ENCODE measurements at places on chromosomes 11 and 22. TPM values are rescaled to one million over a fixed set of nuclear protein-coding genes. Genes with fewer than 3 reads are reported as not detected.
A peak's percentile ranks its signal among the peaks of the same experiment; 100 is the strongest.

Gene LSP1
- total RNA-seq, result 32.7 TPM

Gene CALCA
- not detected for total RNA-seq

Gene SCGB2A2
- not detected for total RNA-seq

Gene OR2D2
- not detected for total RNA-seq

DNA sequence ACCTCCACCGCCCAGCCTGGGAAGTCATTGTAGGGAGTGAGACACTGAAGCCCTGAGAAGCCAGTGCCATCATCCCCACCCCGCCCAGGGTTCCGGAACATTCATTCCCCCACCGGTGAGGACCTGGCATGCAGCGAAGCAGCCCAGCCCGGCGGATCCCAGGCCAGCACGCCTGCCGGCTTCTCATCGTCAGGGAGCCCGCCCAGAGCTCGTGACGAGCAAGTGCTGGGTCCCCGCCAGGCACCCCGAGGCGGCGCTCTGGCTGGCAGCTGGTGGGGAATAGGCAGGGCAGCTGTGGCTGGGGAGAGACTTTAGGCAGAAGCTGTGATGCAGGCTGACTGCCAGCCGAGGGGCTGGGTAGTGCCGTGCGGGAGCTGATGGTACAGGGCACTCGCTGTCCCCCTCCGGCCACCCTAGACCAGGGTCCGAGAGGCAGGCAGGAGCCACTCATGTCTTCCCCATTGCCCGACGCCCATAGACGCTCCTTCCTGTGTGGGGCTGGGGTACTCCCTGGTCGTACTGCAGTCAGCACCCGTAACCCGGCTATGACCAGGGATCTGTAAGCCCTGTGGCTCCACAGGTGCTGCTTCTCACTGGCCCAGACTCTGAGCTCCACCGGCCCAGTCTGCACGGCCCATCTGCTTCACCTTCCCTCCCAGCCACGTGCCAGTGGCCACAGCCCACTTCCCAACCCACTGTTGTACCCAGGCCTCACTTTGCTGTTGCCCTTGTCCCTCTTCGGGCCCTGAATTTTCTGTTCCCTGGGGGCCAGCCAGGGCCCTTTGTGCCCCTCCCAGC is 24.5 kb upstream of the CABP7 start:
- no peak for DNase-seq
- peaks cover 14% of the 10 kb centered on the region for H3K36me3 ChIP-seq
- H3K27ac ChIP-seq, result no peak overlapping the region
- H3K4me3 ChIP-seq, result no peak overlapping the region
- peaks cover 15% of the 10 kb centered on the region for H3K4me1 ChIP-seq
- H3K27me3 ChIP-seq, result no peaks in the 10 kb centered on the region

- H3K4me3 ChIP-seq, result peak within 1 kb of the TSS; percentile 95
- H3K27ac ChIP-seq, result peak within 1 kb of the TSS; percentile 78
- peaks cover 18% of the 10 kb centered on the region for H3K4me1 ChIP-seq
- DNase-seq, result peak; percentile 87
- no peaks in the 10 kb centered on the region for H3K27me3 ChIP-seq
These were observed at the start of gene PTPMT1 for GRCh38 chr11:47565340-47566148. Gene PTPMT1, plus strand, starts transcription at chr11:47565599. Its CDS starts 24 bp downstream, at chr11:47565623.

GRCh38 chr11:132158091-132158490 is 787.7 kb downstream of the NTM start:
- no peak for DNase-seq
- H3K4me3 ChIP-seq, result no peak overlapping the region
- H3K4me1 ChIP-seq, result no peaks in the 10 kb centered on the region
- no peaks in the 10 kb centered on the region for H3K27me3 ChIP-seq
- H3K36me3 ChIP-seq, result no peaks in the 10 kb centered on the region
- H3K27ac ChIP-seq, result no peak overlapping the region

- H3K27me3 ChIP-seq, result no peaks in the 10 kb centered on the region
- no peak for DNase-seq
- H3K36me3 ChIP-seq, result no peaks in the 10 kb centered on the region
These were observed 30.5 kb upstream of the PHOX2A start for GRCh38 chr11:72274435-72274834.

- peak; percentile 21 for DNase-seq
- no peak overlapping the region for H3K4me3 ChIP-seq
- no peak overlapping the region for H3K27ac ChIP-seq
- H3K4me1 ChIP-seq, result no peaks in the 10 kb centered on the region
- H3K36me3 ChIP-seq, result no peaks in the 10 kb centered on the region
- H3K27me3 ChIP-seq, result no peaks in the 10 kb centered on the region
These were observed 20.2 kb downstream of the NPTXR start for GRCh38 chr22:38823637-38824036.

DNA sequence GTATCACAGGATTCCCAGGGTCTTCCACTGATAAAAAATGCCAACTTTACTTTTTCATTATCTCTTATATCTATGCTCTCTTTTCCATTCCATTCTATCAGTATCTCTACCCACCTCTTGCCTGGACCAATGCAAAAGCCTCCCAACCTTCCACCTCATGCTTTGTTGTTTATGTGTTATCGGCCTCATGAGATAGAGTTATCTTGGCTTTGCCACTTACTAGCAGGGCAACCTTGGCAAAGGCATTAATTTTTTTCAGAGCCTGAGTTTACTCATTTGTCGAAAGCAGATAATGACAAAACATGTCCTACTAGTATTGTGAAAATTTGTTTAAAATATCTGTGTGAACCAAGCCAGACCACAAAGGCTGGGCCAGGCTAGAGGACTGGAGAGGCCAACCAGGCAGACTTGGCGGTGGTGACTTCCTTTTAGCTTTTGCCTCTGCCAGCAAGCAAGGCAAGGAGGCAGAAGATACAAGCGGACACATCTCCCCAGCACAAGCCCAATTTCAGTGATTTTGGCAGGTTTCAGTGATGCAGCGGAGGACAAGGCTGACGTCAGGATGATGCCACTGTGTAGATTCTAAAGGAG is 106.9 kb downstream of the ADAMTS15 start:
- no peaks in the 10 kb centered on the region for H3K4me1 ChIP-seq
- no peak for DNase-seq
- H3K4me3 ChIP-seq, result no peak overlapping the region
- H3K36me3 ChIP-seq, result no peaks in the 10 kb centered on the region

GRCh38 chr11:118715245-118715831 is 35.9 kb upstream of the TREH start:
- no peak for DNase-seq
- H3K27me3 ChIP-seq, result no peaks in the 10 kb centered on the region
- H3K4me3 ChIP-seq, result no peak overlapping the region
- H3K36me3 ChIP-seq, result no peaks in the 10 kb centered on the region
- H3K4me1 ChIP-seq, result no peaks in the 10 kb centered on the region

DNA sequence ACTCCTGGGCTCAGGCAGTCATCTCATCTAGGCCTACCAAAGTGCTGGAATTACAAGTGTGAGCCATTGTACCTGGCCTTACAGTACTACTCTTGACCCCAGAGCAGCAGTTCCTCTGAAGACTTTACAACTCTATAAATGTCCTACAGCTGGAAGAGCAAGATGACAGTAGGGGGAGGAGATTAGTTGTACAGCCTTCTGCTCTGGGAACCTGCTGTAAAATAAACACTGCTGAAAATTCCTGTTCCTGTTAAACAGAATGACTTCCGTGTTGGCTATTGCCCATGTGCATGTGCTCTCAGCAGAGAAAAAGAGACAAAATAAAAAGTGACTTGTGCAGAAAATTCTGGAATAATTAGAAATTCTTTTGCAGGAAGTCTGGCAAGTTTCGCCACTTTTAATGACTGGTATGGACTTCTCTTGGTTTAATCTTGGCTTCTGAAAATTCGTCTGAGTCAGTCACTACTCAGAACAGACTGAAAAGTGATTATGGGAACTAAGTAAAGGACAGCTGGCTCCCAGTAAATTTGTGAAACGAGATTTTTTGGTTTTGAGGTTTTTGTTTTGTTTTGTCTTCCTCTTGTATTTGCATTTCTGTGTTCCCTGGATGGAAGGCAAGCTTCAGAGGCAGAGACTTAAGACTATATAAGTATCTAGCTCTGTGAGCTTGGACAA is 955.7 kb downstream of the DLG2 start:
- H3K27ac ChIP-seq, result no peak overlapping the region
- DNase-seq, result no peak
- H3K4me3 ChIP-seq, result no peak overlapping the region
- no peaks in the 10 kb centered on the region for H3K27me3 ChIP-seq
- H3K36me3 ChIP-seq, result no peaks in the 10 kb centered on the region

DNA sequence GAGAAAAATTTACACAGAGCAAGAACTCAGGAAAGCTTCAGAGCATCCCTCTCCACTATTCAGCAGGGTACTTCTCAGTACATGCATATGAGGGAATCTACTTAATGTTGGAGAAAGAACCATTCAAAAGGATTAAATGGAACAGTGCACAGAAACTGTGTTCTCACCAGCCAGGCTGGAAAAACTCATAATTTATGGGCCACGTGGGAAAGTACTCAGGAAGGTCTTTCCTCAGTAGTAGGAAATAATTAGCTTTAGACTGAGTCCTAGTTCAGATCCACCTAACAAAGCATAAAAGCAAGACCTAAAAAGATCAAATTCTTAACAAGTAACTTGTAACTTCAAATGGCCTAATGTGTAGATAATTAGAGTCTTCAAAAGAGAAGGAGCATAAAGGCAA is 134.0 kb downstream of the FAM76B start:
- H3K27me3 ChIP-seq, result no peaks in the 10 kb centered on the region
- H3K4me3 ChIP-seq, result no peak overlapping the region
- DNase-seq, result no peak
- H3K27ac ChIP-seq, result no peak overlapping the region

DNA sequence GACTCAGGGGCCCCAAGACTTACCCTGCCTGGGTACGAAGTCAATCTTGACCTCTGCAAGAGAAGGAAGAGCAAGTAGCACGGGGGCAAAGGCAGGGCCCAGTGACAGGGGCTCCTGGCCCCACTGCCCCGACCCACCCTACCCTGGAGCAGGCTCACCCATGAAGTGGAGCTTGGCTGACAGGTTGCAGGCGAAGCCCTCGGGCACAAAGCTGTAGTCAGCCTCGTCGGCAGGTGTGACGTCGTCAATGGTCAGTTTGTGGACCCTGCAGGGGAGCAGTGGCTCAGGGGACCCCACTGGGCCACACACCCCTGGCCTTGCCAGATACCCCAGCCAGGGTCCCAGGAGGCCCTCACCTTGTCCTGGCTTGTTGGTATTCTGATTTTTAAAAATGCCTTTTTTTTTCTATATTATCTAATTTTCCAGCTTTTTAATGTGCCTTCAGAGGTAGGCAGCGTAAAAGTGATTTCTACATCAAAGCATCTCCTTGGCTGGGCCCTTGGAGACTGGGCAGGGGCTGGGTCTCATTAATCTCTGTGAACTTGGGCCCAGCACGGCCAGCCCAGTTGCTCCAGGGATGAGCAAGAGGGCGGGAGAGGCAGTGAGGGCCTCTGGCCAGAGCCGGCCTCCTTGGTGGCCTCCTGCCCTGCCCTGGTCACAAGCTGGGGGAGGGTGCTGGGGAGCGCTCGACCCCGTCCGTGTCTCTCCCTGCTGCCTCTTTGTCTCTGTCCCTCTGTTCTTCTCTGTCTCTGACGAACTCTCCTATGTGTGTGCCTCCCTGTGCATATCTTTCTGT is 11.3 kb downstream of the MYBPC3 start:
- H3K36me3 ChIP-seq, result no peaks in the 10 kb centered on the region
- H3K27ac ChIP-seq, result no peak overlapping the region
- H3K27me3 ChIP-seq, result no peaks in the 10 kb centered on the region
- H3K4me1 ChIP-seq, result no peaks in the 10 kb centered on the region
- H3K4me3 ChIP-seq, result no peak overlapping the region
- no peak for DNase-seq

GRCh38 chr11:121564948-121565684 is 112.3 kb upstream of the SORL1-AS1 start:
- no peak overlapping the region for H3K27ac ChIP-seq
- no peaks in the 10 kb centered on the region for H3K4me1 ChIP-seq
- no peak for DNase-seq
- no peak overlapping the region for H3K4me3 ChIP-seq
- no peaks in the 10 kb centered on the region for H3K27me3 ChIP-seq

DNA sequence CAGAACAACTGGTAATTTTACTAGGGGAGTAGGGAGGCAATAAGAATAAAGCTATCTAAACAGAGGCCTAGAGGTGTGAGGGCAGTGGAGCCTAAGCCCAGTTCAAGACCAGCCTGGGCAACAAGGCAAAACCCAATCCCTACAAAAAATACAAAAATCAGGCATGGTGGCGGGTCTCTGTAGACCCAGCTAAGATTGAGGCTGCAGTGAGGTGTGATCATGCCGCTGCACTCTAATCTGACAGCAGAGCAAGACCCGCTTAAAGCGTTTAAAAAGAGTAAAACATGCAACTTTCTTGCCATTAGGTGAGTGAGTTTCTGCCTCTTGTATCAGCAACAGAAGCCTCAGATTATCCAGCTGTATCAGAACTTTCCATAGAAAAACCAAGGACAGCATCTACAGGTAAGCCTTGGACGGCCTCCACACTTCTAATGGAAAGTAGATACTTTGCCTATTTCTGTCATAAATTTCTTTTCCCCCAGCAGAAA is 12.1 kb downstream of the TAF1D start:
- peaks cover 98% of the 10 kb centered on the region for H3K36me3 ChIP-seq
- no peak for DNase-seq
- H3K27me3 ChIP-seq, result no peaks in the 10 kb centered on the region

DNA sequence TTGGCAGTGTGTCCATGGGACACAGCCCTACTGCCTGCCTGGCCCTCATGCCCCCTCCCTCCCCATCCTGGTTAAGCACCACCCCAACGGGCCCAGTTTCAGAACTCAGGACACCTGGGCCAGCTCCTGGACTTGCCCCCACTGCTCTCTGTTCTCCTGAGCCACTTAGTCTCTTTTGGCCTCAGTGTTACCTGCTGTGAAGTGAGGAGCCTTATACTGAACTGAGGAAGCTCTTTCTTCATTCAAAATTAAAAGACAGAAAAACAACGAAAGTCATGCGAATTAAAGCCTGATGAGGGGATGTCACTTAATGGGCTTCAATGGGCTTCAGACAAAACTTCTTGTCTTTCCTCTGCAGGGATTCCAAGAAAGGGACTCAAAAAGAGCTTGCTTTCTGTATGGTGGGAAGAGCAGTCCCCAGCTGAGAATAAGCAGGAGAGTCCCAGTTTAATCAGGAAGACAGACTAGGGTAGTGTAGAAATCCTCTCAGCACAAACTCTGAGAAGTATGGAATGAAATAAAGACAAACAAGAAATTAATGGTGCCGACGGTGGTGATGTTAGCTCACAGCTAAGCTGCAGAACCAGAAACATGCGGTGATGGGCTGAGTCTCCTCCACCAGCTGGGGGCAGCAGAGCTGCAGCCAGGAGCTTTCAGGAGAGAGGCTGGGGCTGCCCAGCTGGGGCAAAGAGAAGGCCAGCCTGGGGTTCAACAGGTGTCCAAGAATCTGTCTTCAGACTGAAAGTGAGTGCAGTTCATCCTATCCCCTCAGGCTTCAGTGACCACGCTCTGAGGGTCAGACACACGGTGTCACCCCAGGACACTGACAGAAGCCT is 101.0 kb downstream of the GGTLC2 start:
- H3K4me1 ChIP-seq, result no peaks in the 10 kb centered on the region
- no peaks in the 10 kb centered on the region for H3K36me3 ChIP-seq
- no peak overlapping the region for H3K27ac ChIP-seq
- H3K27me3 ChIP-seq, result no peaks in the 10 kb centered on the region
- no peak overlapping the region for H3K4me3 ChIP-seq
